Hepatic stellate cell (primary cell): ENCODE measurements at places on chromosomes 1 and 21.
A peak's percentile ranks its signal among the peaks of the same experiment; 100 is the strongest.

- no peak for DNase-seq
Observed at GRCh38 chr21:38797470-38797869, 8.3 kb upstream of the ETS2 start.

- DNase-seq, result no peak
Observed at GRCh38 chr1:164668491-164669400, 109.8 kb downstream of the PBX1 start.

- DNase-seq, result peak; percentile 94
Observed at GRCh38 chr1:204128964-204129896, 22.6 kb downstream of the ETNK2 start.

DNA sequence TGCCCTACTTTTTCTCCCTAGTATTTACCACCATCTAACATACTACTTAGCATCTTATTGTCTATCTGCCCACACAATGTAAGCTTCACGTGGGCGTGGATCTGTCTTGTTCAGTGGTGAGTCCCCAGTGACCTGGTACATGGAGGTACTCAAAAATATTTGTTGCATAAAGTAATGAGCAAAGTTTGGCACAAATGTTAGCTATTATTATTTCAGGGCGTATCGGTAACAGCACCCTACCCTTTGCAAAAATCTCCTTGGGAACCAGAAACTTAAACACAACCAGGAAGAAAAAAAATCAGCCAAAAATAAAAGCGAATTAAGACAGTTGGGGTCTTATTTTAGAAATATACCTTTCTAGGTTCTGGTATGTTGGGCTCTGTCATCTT, 454 bp upstream of the NENF start:
- DNase-seq, result no peak

GRCh38 chr1:224563666-224564065, 52.5 kb upstream of the CNIH3 start:
- DNase-seq, result no peak

DNA sequence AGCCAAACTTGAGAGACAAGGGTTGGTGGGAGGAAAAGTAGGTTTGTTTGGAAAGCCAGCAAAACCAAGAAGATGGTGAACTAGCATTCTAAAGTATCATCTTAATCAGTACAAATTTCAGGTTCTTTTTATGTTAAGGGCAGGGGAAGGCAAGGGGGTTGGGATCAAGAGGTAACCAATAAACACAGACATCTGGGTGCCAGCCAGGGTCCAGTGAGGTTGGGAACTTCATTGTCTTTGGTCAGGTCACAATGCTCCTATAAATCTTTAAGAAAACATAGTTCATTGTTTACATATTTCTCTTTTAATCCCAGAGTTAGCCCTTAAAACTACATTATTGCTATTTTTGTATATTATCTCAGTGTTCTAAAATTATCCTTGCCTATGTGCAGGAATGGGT, 126.2 kb upstream of the NR5A2 start:
- no peak for DNase-seq

GRCh38 chr1:64532646-64533045, 62.7 kb downstream of the CACHD1 start:
- no peak for DNase-seq

DNA sequence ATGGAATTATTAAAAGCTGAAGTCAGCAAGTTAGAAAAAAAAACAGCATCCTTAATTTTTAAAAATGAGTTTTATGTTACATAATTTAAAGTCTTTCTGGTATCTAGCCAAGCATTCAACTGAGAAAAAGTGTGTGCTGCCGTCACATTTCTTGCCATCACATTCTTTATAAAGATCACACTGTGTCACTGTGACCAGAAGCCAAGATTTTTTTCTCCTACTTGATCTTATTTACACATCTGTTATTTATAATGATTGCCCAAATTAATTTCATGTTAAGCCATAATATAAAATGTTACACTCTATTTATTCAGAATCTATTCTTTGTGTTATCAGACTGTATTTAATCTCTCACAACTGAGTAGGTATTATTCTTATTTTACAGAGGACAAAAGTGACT, 1603.7 kb downstream of the PLA2G4A start:
- DNase-seq, result no peak
